ENCODE measurements at places on chromosomes 12 and 14.

GRCh38 chr12:105748806-105749600, 389.8 kb downstream of the NUAK1 start:
- DNase-seq: no peak

GRCh38 chr12:124399622-124400021, 104.7 kb downstream of the RFLNA start:
- DNase-seq: no peak

GRCh38 chr14:76551906-76552305, 176.0 kb downstream of the ESRRB start:
- DNase-seq: no peak

DNA sequence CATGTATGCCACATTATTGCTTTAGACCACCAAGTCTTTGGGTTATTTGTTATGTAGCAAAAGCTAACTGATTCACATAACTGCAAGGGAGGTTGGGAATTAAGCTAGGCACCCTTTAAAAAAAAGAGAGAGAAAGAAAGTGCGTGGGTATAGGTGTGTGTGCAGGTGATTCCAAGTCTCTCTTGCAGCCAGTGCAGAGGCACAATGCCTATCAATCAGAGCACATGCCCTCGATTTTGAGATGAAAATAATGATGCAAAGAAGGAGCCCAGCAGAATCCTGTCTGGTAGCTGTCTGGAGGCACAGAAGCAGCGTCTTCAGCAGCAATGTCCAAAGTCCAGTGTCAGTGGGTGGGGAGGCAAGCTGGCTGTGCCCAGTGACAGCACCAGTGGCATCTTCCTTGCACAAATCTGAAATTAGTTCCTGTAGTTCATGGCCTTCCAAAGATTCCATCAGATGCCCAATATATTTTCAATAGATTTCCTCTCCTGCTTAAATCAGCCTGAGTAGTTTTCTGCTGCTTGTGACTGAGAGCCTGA, 62.4 kb upstream of the TBPL2 start:
- DNase-seq: no peak

DNA sequence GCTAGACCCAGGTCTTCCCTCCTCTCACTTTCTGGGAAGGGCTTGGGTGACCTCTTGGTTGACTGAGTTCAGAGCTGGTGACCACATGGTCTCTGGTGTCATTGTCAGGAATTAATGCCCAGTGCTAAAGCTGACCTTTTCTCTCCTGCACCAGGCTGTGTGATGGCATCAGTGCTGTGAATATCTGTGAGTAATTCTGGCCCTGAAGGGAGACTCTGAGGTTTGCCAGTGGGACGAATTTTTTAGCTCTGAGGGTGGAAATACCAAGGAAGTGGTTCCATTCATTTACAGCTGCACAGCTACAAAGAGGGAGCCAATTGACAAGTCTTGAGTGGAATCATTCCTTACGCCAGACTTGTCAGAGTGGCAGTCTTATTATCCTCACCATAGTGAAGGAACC, 6.2 kb upstream of the KRT86 start:
- DNase-seq: no peak

- DNase-seq: no peak
Observed at GRCh38 chr12:67784831-67785230, 136.3 kb downstream of the DYRK2 start.

DNA sequence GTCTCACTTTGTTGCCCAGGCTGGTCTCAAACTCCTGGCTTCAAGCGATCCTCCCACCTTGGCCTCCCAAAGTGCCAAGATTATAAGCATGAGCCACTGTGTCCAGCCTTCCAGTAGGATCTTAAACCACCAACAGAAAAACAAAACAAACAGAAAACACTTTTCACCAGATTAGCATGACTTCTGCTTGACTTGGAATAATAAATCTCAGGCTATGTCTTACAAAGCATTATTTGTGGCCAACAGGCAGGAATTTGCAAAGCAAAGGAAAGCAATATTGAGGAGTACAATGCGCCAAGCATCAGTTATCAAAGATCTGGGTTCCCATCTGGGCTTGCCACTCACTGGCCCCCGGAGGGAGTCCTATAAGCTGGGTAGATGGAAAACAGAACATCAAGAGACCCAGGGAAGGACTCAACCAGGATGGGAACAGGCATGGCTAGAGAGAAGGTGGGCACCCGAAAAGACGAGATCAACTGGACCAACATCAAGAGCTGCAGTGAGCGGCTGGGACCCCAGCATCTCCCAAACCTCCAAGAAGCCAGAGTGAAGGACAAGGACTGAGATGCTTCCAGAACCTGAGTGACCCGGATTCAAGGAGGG, 101.2 kb downstream of the TMEM30B start:
- DNase-seq: no peak

DNA sequence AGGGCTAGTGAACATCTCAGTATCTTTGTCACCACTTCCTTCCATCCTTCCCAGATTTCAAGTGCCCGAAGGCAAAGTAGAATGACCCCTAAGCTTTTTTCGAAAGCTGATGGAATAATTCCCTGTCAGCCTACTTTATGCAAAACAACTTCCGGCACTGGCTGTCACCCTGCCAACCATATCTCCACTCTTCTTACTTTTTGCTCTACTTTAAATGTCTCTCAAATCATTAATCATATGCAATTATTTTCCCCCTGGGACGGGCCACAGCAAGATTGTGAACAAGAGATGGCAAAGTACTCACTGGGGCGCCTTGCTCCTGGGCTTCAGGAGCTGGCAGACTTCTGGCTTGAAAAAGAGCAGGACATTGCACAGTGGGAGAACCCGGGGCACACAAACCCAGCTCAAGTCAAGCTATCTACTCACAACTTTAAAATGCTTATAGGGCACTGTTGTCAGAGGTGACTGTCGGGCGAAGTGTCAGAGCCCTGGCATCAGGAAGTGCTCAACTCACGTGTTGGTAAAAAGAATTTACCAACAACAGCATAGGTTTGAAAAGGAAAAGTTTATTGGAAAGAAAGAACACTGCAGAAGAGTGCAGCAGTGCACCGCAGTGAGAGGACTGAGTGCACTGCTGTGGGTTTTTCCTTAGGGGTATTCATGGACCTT, 373.5 kb downstream of the PAWR start:
- DNase-seq: no peak
